ELF-1 (cell line): ENCODE measurements at places on chromosomes 7 and 10.
A peak's percentile ranks its signal among the peaks of the same experiment; 100 is the strongest.

DNA sequence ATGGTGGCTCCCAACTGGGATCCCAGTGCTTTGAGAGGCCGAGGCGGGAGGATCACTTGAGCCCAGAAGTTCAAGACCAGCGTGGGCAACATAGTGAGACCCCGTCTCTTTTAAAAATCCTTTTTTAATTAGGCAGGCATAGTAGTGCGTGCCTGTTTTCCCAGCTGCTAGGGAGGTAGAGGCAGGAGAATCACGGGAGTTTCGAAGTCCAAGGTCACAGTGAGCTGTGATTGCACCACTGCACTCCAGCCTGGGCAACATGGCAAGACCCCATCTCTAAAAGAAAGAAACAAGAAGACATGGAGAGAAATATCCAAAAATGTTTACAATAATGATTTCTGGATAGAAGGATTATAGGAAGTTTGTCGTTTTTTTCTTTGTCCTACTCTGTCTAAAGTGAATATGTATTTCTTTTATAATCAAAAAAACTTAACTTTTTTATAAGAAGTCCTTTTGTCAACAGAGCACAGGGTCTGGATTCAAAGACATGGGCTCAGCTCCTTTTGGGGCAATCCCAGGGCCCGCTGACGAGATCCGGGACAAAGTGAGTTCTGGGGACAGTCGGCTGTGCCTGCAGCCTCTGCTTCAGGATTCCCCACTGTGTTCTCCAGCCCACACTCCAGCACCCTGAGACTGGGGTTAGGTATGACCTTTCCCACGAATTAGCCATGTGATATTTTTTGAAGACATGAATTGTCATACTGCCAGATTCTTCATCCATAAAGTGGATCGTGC lies 45.6 kb downstream of the PDGFA start:
- no peak for DNase-seq

DNA sequence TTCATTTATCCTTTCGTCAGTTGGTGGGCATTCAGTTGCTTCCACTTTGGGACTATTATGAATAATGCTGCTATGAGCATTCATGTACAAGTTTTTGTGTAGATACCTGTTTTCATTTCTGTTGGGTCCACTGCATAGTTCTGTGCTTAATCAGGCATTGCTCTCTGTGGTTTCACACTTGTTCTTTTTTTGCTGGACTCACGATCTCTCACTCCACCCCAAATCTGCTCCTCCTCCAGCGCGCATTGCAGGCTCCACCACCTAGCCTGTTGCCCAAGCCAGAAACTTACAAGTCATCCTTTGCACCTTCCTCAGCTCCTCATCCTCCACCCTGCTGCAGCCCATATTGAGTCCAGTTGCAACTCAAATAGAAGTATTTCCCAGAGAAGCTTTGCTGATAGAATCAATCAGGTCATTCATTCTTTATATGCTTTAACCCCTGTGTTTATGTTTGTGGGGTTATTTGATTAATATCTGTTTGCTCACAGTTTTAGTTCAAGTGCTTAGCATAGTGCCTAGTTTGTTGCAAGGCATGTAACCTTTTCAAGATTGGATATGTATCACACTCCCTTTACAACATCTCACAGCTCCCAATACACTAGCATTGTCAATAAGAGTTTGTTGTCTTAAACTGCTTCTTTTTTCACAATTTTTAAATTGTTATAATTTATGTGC lies 16.6 kb upstream of the AFAP1L2 start:
- no peak for DNase-seq

- peak; percentile 90 for DNase-seq
Observed at GRCh38 chr7:128352153-128352537, 8.4 kb upstream of the RBM28 start.

- no peak for DNase-seq
Observed at GRCh38 chr7:43679210-43680068, 49.9 kb downstream of the COA1 start.

- DNase-seq = no peak
Observed at GRCh38 chr10:24241536-24242040, 32.6 kb downstream of the KIAA1217 start.

GRCh38 chr7:39240864-39241263 lies 263.2 kb downstream of the POU6F2 start:
- no peak for DNase-seq

- DNase-seq = no peak
Observed at GRCh38 chr7:27351137-27351536, 108.5 kb downstream of the EVX1 start.

DNA sequence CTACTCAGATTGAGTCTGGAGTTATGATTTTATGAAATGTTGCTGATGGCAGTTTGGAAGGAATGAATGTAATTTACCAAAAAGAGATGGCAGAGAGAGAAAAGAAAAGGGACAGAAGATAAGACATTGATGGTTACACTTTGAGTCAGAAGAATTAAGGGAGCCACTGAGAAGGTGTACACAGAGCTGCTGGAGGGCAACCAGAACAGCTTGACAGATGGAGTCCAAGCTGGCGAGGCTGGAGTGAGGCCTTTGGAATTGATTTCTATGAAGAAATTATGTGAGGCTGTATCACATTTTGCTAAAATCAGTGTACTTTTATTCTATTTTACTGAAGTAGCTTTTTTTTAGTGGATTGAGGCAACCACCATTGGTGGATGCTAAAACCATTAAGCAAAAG lies 740.5 kb downstream of the REEP3 start:
- DNase-seq = no peak

DNA sequence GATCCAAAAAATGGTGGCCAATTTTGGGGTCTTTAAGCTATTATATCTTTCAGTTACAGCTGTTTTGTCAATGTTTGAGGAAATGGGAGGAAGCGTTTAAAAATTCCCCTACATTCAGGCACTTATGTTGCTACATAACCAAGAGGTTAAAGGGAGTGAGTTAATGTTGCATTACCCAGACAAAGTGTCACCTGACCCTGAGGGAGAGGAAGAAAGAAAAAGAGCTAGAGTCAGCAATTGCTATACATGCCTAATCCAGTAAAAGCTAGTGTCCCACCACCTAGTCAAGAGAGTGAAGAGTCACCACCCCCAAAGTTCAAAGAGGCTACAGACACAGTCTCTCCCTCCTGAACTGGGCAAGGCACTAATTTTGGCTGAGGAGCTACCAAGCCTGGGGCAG lies 69.5 kb upstream of the ZNF92 start:
- DNase-seq = peak; percentile 18

DNA sequence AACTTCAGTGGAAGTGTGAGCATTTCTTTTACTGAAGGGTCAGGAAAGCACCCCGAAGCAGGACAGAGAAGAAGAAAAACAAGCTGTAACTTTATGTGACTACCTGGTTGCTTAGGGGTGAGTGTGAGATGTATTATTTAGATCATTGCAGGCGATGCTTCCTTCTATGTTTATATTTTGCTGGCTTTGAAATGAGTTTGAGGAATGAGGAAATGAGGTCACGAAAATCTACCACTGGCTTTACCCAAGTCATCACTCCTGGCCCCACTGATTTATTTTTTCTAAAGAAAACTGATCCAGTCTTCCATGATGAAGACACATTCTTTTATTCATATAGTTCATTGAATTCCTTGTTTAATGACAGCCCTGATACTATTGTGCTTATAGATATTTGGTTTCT lies 716.6 kb upstream of the FZD8 start:
- DNase-seq = no peak

DNA sequence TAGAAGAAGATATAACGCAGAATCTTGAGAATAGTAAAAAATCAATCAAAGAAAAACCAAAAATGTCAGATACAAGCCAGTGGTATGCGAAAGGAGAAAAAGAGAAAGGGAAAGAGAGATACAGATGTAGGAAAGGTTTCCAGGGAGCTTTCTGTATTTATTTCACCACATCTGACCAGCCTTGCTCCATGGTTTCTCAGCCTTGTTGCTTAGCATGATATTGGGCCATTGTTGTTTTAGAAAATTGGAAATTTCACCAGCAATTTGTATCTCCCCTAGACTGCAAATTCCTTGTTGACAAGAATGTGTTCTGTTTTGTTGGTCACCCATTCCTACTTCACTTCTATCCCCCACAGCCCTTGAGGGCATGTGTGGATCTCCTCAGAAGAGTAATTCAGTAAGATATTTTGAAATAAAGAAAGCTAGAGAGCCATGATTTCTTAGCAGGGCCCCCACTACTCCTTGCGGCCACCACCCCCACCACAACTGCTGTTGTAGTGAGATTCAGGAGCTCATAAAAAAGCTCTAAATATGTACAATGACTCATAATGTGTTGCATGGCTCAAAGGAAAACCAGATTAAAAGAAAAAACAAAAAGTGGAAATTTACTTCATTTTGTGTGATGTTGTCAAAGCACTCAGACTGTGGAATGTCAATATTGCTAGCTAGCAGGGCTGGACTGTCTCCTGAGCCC lies 138.7 kb downstream of the CHRM2 start:
- no peak for DNase-seq

DNA sequence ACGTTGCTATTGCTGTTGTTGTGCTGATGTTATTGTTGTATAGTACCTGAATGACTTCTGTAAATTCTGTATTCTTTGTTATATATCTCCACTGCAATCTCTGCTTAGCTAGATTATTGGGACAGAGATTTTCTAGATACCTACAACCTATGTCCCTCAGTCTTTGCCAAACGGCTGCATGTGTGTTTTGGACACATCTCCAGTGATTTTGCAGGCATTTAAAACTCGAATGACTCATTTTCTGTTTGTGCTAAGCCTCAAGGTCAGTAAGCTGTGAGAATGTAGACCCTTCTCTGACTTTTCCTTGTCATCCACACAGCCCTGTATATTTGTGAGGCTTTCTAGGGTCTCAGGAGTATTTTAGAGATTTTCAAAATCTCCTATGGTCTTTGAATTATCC lies 410.7 kb downstream of the POM121L12 start:
- DNase-seq = no peak

- no peak for DNase-seq
Observed at GRCh38 chr7:41617987-41618386, 84.9 kb downstream of the INHBA start.

GRCh38 chr10:71290331-71290730 lies 28.7 kb upstream of the SLC29A3 start:
- no peak for DNase-seq

DNA sequence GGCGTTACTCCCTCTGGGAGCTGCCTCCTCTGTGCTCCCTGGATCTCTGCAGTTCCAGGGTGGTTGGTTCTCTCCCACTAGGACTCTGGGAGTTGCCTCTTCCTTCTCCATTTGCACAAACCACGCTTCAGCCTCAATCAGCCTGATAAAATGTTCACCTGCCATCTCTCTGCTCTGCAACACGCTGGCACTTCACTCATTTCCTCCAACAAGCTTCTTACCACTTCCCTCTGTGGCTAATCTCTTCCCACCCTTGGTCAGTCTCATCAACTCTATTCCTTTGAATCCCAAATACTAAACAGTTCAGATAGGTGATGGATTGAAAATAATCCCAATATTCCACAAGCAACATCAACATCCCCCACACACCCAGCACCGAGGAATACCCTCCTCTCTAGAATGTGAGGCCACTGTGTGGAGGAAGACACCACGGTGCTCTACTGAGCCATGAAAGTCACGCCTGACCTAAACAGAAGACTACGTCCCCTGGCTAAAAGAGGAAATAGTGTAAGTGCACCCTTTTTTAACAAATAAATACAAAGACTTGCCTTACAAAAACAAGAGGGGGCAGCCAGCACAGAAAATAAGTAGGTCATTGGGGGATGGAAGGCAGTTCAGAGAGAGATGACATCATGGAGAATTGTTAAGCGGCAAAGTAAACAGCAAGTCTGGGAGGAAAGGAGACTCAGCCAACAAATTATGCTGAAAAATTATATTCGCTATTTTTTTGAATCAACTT lies 1.9 kb upstream of the FAM170B start:
- DNase-seq = no peak

DNA sequence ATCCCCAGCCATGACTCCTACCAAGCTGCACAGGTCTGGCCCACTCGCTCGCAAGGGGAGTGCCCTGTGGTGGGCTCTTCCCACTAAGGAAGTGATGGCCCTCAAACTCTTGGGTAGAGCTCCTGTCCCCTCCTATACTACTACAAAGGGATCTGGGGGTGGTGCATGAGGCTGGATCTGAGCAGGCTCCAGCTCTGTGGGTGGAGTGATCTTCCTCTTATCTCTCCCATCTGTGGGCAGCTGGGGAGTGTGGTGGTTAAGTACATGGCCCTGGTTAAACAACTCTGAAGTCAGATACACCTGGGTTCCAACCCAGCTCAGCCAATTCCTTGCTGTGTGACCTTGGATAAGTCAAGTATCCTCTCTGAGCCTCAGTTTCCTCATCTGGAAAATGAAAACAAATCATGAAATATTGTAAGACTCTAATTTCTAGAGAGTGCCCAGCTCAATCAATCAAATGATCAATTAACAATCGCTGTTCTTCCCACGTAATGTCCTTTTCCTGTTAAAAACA lies 17.4 kb downstream of the DDIT4 start:
- no peak for DNase-seq

DNA sequence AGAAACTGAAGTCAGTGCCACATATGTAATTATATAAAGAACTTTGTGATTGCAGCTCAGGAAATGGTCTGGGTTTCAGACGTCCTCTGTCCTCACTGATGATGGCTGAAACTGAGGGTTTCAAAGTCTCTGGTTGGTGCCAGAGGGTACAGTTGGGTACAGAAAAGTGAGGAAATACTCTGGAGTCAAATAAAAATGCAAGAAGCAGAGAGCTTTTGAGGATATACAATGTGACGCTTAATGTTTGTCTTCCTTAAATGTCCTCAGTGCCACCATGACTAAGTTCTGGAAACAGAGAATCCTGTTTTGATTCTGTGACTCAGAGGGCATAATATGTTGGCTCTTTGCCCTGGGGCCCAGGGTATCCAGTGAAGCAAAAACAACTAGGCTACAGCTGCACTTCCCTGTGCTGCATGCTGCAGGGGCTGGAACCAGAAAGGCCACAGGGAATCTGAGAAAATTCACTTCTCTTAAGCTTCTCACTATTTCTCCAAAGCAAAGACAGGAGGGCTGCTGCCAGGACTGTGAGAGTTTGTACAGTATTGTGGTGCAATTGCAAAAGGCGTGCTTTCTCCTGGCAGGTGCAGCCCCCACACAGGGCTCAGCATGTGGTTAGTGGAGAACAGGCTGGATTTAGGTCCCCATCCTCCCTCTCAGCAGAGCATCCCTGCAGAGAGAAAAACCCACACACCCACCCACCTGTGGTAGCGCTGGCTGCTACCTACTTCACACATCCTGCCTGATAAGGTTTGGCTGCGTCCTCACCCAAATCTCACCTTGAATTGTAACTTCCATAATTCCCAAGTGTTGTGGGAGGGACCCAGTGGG lies 169.5 kb upstream of the SVIL start:
- DNase-seq = no peak

GRCh38 chr10:6202684-6203330 lies at the start of gene PFKFB3:
Gene PFKFB3 (plus strand): TSS chr10:6202932. CDS start chr10:6203261, 329 bp downstream.
- peak; percentile 99 for DNase-seq
